ENCODE measurements at places on chromosomes 13 and 19.
A peak's percentile ranks its signal among the peaks of the same experiment; 100 is the strongest.

GRCh38 chr19:50321831-50322230, 7.3 kb downstream of the KCNC3 start:
- no peak for DNase-seq

DNA sequence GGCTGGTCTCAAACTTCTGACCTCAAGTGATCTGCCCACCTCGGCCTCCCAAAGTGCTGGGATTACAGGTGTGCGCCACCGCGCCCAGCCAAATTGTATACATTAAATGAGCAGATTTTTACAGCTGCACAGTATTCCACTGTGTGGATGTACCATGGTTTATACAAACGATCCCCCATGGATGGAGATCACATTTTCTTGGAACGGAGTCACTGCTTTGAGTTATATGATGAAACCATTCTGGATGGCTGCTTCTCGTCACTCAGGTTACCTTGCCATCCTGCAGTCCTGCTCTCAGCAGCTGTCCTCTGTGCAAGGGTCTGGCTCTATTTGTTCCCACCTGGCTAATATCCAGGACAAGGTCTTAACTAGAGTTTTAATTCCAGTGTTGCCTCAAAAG, 39.1 kb upstream of the SLC15A1 start:
- no peak for DNase-seq

DNA sequence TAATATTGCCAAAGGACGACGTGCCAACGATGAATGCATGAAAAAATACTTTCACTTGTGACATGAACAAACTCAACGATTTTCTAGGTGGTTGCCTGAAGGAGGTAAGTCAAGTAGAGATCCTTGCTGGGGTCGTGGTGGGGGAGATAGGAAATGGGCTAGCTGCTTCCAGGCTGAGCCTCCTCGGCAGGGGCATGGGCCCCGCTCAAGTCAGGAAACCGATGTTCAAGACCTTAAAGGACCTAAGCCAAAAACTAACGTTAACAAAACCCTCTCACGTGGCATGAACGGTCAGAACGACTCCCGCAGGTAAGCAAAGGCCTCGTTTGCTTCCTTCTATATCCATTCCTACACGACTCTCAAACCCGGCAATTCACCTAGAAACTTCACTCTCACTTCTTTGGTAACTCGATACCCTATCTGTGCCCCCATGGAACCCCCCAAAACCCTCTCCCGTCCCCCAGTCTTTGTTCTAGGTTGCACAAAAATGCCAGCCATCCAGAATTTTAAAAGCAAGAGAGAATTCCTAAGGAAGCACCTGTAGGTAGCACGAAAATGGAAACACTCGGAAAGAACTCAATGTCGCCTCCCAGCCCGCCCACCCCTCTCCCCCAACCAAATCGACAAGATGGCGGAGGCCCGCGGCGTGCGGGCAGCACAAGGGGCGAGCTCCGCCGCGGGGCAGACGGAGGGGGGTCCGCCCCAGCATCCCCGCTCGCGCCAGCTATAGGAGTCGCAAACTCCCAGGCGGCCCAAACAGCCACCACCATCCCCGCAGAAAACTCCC, 13.6 kb downstream of the ACP4 start:
- DNase-seq: peak; percentile 64

DNA sequence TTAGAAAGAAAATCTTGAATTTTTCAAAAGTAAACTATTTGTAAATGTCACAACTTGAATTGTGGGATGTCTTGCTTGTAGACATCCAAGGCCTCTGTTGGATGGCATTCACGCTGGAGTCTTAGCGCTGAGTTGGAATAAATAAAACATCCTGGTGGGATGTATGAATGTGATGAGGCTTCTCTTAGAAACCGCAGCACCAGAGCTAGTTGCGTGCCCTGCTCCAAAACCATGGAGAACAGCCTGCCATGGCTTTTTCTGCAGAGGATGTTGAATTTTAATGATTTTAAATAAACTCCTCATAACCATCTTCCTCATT, 70.4 kb downstream of the DPY19L3 start:
- no peak for DNase-seq

- DNase-seq: no peak
Measured at GRCh38 chr13:72728290-72728605, 525 bp downstream of the BORA start.

DNA sequence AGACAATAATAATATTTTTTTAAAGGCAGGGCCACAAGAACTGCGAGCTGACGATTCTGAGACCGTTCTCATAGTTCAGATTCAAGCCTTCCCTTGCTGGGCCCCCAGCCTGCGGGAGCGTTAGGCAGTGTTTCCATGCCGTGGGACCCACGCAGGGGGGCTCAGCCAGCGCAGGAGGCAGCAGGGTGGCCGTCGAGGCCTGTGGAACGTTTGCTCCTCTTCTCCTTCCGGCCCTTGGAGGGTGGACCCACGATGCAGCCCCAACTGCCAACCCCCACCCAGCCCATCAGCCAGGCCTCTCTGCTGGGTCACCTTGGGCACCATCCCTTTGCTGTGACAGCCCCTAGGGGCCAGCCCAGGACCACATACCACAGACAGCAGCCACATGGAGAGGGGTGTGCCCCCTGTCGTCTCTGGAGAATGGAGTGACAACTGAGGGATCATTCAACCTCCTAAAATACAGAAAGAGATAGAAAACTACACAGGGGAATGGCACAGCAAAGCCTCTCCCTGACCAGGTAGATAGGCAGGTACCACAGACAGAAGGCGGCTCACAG, 46.8 kb downstream of the PDCD5 start:
- no peak for DNase-seq

GRCh38 chr19:38658462-38659306, 11.2 kb downstream of the ACTN4 start:
- no peak for DNase-seq

DNA sequence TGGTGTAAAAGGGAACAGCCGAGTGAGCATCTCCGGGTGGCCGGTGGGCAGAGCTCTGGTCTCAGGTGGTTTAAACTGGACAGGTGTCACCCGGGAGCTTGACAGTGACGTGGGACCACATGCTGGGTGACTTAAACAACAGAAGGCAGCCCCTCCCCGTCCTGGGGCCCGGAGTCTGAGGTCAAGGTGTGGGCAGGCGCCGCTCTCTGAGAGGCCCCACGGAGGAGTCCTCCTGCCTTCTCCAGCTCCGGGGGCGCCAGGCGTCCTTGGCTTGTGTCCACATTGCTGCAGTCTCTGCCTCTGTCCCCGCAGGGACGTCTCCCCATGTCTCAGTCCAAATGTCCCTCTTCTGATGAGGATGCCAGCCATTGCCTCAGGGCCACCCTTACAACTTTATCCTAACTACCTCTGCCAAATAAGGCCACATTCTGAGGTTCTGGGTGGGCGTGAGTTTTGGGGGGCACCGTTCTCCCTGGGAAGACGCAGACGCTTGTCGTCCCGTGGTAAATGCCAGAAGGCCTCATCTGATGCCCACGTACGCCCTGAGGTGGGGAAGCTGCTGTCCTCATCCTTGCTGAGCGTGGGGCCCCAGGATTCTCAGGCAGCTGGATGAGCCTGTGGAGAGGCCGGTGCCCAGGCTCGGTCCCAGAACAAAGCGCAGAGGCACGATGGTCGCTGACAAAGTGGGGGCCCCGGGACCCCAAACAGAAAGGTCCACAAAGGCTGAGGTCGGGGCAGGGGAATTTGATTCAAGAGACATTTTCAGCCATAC, 12.9 kb downstream of the GZMM start:
- no peak for DNase-seq

- no peak for DNase-seq
Measured at GRCh38 chr13:99185606-99186005, 15.0 kb upstream of the UBAC2 start.

DNA sequence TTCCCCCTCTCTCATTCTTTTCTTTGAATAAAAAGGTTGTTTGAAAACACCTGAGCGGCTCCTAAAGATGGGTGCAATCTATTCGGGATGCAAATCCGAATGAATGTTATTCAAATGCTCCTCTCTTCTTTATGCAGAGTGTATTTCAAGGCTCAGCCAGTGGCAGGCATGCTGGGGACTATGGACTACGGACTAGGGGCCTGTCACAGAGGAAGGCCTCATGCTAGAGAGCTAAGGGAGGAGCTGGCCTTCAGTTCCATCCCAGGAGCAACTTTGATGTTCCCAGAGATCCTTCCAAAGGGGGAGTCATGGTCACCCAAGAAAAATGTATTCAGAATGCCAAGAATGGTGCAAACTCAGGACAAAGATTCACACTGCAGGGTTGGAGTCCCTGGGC, 9.3 kb downstream of the ALOX5AP start:
- DNase-seq: no peak

GRCh38 chr13:113178070-113178895, 19.8 kb downstream of the PROZ start:
- no peak for DNase-seq

DNA sequence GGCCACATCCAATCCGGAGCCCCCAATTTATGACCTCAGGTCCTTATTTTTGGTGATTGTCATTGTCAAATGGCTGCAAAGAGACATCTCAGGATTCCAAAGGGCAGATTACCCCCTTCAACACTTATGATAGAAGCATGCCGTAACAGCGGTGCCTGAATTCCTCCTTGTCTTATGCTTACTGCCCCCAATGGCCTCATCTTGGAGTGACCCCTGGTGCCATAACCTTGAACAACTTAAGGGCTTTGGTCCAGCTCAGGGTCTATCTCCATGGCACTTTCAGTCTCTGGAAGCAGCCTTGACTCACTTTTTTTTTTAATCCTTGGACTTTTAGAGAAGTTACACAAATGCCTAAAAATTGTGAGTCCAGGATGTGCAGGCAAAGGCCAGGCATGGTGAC, 171.6 kb upstream of the ZNF507 start:
- DNase-seq: no peak

- no peak for DNase-seq
Measured at GRCh38 chr19:38478273-38478971, 44.9 kb downstream of the RYR1 start.

DNA sequence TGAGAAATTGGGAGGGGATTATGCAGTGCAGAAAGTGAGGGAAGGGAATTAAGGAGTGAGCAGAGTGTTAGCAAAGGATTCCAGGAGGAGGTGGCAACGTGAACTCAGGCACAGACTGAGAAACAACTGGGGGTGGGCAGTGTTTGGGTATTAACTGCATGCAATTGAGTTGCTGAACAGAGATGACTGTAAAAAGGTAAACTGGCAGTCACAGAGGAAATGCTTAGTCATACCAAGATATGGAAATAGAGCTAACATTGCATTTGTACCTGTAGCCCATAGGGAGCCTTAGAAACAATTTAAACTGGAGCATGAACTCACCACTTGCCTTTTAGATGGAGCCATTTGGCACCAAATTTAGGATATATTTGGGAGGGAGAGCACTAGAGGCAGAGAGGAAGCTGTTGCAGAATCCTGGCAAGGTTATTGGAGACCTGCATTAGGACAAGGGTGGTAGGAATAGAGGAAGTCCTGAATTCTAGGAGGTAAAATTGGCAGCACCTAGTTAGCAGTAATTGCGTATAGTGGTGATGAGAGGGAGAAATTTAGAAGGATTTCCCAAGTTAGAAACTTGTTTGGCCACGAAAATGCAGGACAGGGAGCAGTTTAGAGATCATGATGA, 100.6 kb upstream of the FRY start:
- DNase-seq: no peak

DNA sequence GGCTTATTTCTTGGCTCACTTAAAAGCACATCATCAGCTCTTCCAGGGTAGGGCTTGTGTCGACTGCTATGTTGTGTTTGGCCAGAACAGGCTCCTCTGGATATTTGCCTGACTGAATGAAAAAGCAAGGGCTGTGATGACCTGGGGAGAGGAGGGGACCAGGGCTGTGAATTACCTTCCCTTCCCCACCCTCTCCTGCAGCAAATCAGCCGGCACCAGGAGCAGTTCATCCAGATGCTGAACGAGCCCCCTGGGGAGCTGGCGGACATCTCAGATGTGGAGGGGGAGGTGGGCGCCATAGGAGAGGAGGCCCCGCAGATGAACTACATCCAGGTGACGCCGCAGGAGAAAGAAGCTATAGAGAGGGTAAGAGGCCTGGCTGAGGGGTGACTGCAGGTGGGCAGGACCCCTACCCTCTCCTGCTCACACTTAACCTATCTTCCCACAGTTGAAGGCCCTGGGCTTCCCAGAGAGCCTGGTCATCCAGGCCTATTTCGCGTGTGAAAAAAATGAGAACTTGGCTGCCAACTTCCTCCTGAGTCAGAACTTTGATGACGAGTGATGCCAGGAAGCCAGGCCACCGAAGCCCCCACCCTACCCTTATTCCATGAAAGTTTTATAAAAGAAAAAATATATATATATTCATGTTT, 4.4 kb downstream of the GADD45GIP1 start:
- DNase-seq: no peak

- no peak for DNase-seq
Measured at GRCh38 chr19:49972841-49973240, 11.9 kb upstream of the SIGLEC11 start.

GRCh38 chr13:112140366-112140765, 73.4 kb downstream of the SOX1 start:
- no peak for DNase-seq

- DNase-seq: no peak
Measured at GRCh38 chr13:49859560-49859959, 67.1 kb upstream of the KPNA3 start.

DNA sequence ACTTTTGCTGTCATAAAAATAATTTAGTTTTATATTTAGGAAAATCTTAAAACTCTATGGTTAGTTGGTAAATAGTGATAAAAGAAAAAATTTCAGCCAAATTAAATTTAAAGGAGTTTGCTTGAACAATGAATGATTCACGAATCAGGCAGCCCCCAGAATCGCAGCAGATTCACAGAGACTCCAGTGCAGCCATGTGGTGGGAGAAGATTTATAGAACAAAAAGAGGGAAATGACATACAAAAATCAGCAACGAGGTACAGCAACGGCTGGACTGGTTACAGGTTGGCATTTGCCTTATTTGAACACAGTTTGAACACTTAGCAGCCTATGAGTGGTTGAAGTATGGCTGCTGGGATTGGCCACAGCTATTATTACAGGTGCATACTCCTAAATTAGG, 96.4 kb upstream of the MYCBP2 start:
- DNase-seq: no peak

DNA sequence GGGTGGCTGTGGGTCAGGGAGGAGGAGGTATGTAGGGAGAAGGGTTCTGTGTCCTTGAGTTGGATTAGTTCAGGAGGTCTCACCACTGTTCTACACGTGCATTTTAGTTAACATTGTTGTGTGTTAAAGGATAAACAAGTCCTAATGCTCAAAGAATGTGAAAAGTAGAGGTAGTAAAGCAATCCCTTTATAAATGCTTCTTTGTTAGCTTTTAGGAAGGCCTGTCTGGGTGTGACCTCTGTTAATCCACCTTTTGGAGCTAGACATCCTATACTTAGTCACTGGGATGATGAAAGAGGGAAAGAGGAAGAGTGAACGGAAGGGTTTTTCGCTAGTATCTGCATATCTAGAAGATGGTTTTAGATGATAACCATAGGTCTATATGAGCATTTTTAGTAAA, 42.2 kb upstream of the FLT1 start:
- DNase-seq: no peak

DNA sequence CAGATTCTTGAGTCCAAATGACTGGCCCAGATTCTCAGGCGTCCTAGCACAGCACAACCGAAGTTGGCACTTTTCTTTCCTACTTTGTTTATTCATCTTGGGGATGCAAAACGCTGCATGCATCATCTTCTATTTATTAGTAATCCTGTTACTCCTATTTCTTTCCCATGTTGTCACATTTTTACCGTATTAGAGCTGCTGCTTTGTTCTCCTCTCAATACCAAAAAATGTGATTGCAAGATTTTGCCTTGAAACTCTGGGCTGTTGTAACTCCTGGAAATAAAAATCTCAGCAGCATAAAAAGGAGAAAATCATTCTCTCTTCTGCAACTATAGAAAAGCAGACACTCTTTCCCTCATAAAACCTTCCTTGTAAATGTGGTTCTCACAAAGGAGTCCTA, 12.9 kb upstream of the IGSF23 start:
- no peak for DNase-seq

- DNase-seq: no peak
Measured at GRCh38 chr13:113299951-113300350, 2.9 kb downstream of the LAMP1 start.
